ENCODE measurements at places on chromosomes 12 and 14.
A peak's percentile ranks its signal among the peaks of the same experiment; 100 is the strongest.

GRCh38 chr14:92475451-92476187 is 38.0 kb upstream of the RIN3 start:
- DNase-seq = no peak

GRCh38 chr12:119486599-119487154 is 106.9 kb upstream of the TMEM233 start:
- DNase-seq = no peak

- no peak for DNase-seq
Observed at GRCh38 chr12:110421159-110421661, 17.7 kb upstream of the ANAPC7 start.

DNA sequence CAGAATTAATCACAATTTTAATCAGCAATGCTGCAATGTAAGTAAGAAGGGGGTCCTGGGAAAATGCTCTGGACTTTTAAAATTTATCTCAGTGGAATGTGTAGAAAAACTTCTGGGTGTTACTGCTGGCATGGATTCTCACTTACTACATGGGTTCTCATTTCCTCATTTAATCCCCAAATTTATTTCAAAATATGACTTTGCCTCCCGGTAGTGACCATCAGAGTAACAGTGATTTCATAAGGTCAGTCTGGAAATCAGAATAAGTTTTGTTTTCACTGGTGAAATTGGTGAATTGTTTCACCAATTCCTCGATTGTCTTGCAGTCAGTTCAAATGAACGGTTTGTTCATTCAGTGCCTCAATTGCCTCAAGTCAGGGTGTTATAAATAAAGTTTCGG is 22.3 kb upstream of the DDHD1 start:
- no peak for DNase-seq

DNA sequence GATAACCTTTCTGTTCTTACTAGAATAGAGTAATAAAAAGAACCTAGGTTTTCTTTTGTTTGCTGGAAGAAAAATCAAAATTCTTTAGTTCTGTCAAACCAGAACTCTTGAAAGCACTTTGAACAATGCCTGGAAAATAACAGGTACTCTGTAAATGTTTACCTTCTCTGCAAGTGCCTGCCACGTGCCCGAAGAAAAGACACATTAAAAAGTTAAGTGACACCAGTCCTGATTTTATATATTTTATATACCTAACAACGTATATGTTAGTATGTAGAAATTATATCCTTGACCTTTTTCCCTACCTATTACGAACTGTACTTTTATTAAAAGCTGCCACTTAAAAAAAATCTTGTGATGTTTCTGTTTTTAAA is 976 bp downstream of the THAP2 start:
- DNase-seq = no peak

GRCh38 chr14:32601906-32602305 is 272.8 kb downstream of the AKAP6 start:
- DNase-seq = no peak

GRCh38 chr12:25377469-25378177 is 126.9 kb upstream of the KRAS start:
- DNase-seq = peak; percentile 46

GRCh38 chr14:90569606-90570387 is 173.0 kb downstream of the CALM1 start:
- DNase-seq = no peak

- no peak for DNase-seq
Observed at GRCh38 chr12:132071830-132072384, 72.2 kb downstream of the DDX51 start.

- DNase-seq = no peak
Observed at GRCh38 chr14:89827265-89827664, 127.3 kb downstream of the EFCAB11 start.

DNA sequence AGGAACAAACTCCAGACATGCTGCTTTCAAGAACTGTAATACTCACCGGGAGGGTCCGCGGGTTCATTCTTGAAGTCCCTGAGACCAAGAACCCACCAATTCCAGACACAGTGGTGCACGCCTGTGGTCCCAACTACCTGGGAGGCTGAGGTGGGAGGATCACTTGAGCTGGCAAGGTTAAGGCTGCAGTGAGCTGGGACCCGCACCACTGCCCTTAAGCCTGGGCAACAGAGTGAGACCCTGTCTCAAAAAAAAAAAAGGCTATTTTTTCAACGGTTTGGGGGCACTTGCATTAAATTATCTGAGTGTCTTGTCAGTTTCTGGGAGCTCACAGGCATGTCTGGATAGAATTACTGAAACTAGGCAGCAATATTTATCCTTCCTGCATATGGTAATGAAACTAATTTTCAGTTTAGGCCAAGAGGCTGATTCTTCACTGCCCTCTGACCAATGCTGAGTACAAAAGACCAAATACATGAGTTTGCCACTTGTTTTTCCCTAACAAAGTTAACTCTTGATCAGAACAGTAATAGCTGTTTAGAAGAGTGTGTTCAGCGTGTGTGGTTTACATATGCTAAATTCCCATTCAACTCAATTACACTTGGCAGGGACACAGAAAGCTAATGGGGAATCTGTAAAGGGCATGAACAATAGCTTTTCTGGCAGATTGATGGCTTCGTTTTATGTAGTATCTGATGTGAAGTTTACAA is 65.8 kb upstream of the RASSF3 start:
- no peak for DNase-seq

DNA sequence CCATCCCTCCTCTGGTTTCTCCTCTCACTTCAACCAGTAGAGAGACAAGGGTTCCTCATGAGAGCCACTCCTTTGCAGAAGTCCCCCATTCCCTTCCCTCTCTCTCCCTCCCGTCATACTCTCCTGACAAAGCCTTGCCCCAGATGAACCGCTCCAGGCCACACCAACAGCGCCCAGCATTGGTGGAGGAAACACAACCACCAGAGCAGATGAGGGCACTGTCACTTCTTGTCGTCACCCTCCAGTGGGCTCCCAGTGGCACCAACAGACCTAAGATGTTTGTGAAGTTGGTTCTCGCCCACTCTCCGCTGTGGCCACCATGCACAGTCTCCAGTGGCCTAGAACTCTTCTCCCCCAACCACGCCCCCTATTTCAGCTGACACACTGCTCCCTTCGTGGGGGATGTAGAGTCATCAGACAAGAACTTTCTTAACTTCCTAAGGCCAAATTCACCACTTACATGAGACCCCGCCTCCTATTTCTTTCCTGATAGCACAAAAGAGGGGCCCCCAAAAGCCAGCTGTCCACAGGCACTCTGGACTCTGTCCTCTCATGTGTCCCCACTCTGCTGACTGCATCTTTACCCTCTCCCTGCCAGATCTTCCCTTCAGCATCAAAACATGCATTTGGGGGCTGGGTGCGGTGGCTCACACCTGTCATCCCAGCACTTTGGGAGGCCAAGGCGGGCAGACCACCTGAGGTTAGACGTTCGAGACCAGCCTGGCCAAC is 29.2 kb upstream of the PLEKHG6 start:
- no peak for DNase-seq

DNA sequence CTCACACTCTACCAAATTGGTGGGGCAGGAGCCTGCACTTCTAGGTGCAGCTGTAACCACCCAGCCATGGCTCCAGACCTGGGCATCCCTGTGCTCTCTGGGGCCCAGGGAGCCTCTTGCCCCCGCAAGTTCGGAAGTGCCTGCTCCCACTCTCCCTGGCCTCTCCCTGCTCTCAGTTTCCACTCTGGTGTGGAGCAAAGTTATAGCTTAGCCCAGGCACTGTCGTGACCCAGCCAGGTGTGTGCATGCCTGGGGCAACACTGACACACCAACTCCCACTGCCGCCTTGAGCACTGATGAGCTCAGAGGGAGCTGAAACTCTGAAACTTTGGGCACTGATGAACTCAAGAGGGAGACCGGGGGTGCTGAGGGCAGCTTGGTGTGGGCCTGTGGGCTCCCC is 8.7 kb upstream of the FBXO33 start:
- no peak for DNase-seq
